ENCODE measurements at places on chromosomes 1 and 21.

GRCh38 chr1:160007577-160008200, 24.1 kb downstream of the PIGM start:
- DNase-seq, result no peak

- no peak for DNase-seq
Measured at GRCh38 chr1:97593192-97593591, 327.6 kb downstream of the DPYD start.

DNA sequence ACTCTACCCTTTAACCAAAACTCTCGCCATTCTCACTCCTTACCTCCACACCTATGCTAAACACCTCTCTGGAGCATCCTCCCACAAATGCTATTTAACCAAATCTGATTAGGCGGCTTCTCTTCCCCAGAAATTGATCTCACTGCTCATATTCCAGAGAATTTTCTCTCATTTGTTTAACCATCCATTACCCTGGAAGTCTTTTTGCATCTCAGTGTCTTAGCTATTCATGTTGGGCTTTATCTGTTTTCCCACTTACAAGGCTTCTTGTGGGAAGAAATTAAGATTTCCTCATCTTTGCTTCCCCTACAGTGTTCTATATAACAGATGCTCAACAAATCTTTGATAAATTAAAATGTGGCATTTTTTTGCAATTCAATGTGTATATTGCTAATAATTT, 45.5 kb downstream of the MYSM1 start:
- no peak for DNase-seq

DNA sequence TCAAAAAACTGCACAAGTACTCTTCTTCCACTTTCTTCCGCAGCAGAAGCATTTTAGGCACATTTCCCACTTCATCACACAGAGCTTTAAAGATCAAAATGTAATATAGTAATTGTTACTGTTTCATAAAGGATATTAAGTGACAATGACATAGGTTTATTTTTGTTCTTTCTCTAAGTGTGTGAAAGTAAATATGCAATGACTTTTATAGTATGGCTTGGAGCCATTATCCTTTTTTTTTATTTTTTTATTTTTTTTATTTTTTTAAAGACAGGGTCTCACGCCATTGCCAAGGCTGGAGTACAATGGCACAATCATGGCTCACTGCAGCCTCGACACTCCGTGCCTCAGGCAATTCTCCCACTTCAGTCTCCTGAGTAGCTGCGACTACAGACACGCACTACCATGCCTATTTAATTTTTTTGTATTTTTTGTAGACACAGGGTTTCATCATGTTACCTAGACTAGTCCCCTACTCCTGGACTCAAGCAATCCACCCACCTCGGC, 7.0 kb downstream of the TRIM33 start:
- no peak for DNase-seq

GRCh38 chr1:41242342-41243078, 404 bp upstream of the SCMH1 start:
- no peak for DNase-seq

DNA sequence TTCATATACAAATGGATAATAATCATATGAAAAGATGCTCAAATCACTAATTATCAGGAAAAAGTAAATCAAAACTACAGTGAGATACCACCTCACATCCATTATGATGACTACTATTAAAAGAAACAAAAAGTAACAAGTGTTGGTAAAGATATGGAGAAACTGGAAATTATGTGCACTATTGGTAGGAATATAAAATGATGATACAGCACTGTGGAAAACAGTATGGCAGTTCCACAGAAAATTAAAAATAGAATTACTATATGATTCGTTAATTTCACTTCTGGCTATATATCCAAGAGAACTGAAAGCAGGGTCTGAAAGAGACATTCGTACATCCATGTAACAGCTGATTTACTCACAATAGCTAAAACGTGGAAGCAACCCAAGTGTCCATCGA, 21.1 kb upstream of the ATP1A1 start:
- no peak for DNase-seq

DNA sequence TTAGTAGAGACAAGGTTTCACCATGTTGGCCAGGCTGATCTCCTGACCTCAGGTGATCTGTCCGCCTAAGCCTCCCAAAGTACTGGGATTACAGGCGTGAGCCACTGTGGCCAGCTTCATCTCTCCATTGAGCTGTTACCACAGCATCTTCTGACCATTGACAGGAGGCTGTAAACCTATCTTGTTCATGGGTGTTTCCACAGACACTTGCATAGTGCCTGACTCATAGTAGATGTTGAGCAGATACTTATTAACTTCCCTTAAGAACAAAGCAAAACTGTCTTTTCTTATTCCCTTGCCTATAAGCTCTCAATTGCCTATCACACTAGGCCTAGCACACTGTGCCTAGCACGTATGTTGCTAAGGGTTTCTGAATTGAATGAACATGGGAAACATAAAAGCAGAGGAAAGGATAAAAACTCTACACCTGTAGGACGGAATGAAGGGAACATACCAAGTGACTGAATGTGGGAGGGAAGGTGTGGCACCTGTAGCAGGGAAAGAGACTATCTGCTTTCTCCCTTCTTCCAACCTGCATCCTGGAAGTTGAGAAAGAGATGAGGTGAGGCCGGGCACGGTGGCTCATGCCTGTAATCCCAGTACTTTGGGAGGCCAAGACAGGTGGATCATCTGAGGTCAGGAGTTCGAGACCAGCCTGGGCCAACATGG, 1.2 kb upstream of the C1orf54 start:
- DNase-seq, result no peak

DNA sequence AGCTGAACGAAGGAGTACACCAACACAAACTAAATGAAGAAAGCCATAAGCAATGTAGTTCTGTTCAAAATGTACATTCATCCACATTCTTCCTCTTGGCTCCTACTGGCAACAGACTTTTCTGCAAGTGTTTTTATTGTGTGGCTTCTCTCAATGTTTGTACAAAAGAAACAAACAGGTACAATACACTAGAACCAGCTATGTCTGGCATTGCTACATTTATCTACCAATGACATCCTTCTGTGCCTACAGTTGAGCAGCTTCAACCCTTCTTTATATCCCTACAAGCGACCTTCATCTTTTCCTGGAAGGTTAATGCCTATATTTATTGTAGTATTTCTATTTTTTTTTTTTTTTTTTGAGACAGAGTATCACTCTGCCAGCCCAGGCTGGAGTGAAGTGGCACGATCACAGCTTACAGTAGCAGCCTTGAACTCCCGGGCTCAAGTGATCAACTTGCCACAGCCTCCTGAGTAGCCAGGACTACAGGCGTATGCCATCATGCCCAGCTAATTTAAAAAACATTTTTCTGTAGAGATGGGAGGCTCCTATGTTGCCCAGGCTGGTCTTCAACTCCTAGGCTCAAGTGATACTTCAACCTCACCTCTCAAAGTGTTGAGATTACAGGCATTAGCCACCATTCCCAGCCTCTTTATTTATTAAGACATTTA, 89.3 kb downstream of the ASH1L start:
- DNase-seq, result no peak

DNA sequence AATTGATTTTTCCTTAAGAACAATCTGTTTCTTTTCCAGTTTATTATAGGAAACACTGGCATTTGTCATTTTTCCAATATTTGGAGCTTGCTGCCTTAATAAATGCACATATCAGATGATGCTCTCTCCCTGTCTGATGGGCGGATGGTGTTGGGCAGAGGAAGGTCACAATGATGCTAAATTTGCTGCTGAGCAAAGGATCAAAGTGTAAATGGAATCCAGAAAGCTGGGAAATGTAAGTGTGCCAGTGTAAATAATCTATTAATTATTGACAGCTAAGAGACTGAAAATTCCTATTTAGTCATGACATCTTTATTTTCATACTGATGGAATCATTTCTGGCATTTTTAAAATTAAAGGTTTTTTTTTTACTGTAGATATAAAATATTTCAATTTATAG, 243.2 kb downstream of the PTBP2 start:
- DNase-seq, result no peak

DNA sequence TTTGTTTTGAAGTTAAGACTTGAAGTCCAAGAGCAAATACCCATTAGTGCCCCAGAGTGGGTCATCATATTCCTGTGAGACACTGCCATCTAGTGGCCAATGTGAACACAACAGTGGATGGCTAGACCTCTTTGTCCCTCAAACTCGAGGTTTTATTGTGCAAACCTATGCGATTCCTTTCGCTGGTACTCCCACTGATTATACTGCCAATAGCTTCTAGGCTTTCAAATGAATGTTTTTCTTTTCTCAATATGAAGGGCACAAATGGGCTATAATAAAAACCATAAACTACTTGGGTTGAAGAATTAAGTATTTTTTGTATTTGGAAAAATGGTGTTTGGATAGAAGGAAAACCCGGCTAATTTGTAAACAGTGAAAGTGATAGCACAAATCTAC, 100.4 kb upstream of the ZNF281 start:
- peak; percentile 52 for DNase-seq

DNA sequence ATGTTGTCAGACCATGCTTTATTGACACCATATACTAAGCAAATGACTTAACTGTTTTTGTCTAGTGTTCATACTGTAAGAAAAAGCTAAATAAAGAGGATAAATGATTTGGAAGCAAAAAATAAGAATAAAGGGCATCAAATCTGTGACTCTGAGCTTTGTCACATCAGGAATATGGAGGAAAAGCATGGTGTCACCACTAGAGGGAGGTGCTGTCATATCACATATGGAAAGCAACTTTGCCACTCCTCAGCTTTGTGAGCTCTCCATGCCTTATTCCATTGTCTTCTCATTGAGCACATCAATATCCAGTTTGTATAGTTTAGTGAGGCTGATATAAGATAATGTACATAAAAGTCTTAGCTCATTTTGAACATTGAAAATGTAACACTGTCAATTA, 20.8 kb upstream of the GBP1 start:
- no peak for DNase-seq

GRCh38 chr1:228090613-228091081, 8.1 kb downstream of the ARF1 start:
- no peak for DNase-seq

- no peak for DNase-seq
Measured at GRCh38 chr1:201537028-201537427, 1.9 kb upstream of the NAV1 start.

- no peak for DNase-seq
Measured at GRCh38 chr1:1782399-1783221, 4.3 kb upstream of the NADK start.

DNA sequence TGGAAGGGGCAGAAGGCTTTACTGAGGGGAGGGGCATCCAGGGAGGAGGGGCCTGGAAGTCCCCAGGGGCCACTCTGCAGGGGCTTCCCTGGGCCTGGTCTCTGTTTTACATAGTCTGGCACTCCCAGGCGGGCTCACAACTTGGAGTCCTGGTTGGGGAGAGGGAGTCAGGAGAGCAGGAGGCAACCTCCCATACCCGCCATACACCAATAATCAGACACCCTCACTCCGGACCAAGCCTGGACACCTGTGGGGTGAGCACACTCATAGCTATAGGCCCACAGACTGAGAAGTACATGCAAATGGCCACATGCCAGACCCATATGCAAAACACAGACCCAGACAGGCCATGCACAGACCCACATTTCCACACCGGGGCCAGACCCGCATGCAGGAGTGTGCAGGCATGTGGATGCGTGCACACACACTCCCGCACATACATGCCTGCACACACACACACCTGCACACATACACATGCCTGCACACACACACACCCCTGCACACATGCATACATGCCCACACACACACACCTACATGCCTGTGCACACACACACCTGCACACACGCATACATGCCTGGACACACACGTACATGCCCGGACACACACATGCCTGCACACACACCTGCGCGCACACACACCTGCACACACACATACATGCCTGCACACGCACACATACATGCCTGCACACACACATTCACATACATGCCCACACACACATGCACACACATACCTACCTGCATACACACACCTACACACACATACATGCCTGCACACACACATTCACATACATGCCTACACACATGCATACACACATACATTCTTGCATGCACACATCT, 89.5 kb upstream of the RUNX3 start:
- DNase-seq, result no peak

DNA sequence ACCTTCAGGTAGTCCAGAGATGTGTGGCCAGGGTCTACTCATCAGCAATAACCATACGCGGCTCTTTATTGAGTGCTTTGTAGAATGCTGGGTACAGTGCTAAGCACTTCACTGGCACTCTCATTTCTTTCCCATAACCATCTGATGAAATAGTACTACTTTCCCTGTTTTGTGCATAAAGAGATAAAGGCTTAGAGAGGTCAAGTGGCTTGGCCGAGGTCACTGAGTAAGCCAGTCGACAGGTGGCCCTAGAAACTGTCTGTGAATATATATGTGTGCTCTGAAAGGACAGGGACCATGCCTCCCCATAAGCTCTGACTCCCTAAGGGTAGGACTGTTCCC, 52.8 kb downstream of the NENF start:
- no peak for DNase-seq

DNA sequence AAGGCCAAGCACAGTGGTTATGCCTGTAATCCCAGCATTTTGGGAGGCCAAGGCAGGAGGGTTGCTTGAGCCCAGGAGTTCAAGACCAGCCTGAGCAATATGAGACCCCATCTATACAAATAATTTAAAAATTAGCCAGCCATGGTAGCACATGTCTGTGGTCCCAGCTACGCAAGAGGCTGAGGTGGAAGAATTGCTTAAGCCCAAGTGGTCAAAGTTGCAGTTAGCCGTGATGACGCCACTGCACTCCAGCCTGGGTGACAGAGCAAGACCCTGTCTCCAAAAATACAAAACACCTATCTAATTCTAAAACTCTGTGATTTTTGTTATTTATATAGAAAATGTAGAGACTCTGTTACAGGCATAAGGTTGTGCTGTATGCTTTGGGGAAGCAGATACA, 44.2 kb upstream of the ZYG11A start:
- no peak for DNase-seq

- DNase-seq, result no peak
Measured at GRCh38 chr1:7300893-7301663, 470.0 kb upstream of the VAMP3 start.

- DNase-seq, result no peak
Measured at GRCh38 chr1:93257889-93258288, 77.4 kb downstream of the CCDC18 start.

- DNase-seq, result no peak
Measured at GRCh38 chr1:42877380-42877779, 31.0 kb downstream of the ZNF691 start.

DNA sequence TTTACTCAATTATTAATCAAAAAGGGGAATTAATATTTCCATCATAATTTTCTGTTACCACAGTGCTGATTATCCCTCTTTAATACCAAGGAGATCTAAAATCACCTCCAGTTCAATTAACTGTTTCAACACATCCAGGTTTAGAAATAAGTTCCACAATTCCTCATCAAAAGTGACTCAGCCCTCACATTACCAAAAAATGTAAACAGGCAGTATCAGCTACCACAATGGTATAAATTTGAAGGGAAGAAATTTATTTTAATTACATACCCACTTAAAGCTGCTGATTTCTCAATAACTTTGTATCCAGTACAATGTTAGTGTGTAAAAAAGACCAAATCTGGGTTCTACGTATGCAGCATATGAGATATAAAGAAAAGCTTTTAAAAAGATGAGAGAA, 51.9 kb downstream of the EIF4G3 start:
- no peak for DNase-seq
